ENCODE measurements at places on chromosomes 5 and 9. TPM values are rescaled to one million over a fixed set of nuclear protein-coding genes. Genes with fewer than 3 reads are reported as not detected.

GRCh38 chr9:38526591-38526990 lies 93.8 kb downstream of the ANKRD18A start:
- peaks cover 11% of the 10 kb centered on the region for H3K36me3 ChIP-seq
- no peak for DNase-seq
- H3K4me1 ChIP-seq, result no peaks in the 10 kb centered on the region
- no peaks in the 10 kb centered on the region for H3K27me3 ChIP-seq
- no peak overlapping the region for H3K27ac ChIP-seq

Gene ENTPD2
- total RNA-seq, result not detected

DNA sequence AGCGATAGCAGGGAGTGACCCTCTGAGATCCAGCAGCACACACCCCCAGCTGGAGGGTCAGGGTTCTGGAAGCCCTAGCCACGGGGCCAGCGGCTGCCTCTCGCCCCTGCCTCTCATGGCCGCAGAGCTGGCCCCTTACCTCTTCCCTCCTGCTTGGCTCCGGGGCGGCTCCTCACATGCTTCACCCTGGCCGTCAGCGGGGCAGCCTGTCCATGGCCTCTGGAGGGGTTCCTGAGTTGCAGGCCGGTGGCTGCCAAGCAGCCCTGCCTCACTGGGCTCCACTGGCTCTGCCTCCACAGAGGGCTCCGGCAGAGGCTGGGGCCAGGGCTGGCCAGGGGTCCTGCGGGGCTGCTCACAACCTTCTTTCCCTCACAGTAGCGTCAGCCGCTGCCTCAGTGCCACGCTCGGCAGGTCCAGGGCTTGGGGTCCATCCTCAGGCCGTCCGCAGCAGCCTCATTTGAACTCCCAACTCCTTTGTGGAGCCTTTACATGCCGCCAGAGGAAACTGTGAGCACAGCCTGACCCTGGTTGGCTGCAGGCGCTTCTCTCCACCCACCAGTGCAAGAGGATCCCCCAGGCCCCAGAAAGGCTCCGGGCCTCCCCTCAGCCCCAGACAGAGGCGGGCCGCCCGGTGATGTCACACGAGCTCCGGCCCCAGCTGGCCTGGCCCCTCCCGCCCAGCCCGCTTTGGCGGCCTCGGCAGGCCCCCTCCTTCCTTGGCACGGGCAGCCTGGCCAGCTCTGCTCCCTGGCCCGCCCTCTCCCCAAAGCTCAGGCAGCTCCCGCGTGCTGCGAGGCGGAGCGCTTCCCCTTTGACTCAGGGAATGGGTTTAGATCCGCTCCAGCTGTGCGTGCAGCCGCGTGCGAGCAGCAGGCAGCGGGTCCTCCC lies at the start of gene ANGPTL2:
TSS of gene ANGPTL2 (minus strand) at position 460 of the 888 bp plus-strand sequence. CDS start 13,904 bp downstream, outside the sequence.
- peaks cover 43% of the 10 kb centered on the region for H3K27me3 ChIP-seq
- H3K4me1 ChIP-seq, result no peaks in the 10 kb centered on the region
- no peaks in the 10 kb centered on the region for H3K36me3 ChIP-seq
- no peak within 1 kb of the TSS for H3K27ac ChIP-seq
- H3K4me3 ChIP-seq, result peak within 1 kb of the TSS; percentile 15

- DNase-seq, result no peak
- H3K36me3 ChIP-seq, result peaks cover 1% of the 10 kb centered on the region
- H3K4me1 ChIP-seq, result no peaks in the 10 kb centered on the region
- no peaks in the 10 kb centered on the region for H3K27me3 ChIP-seq
- no peak overlapping the region for H3K4me3 ChIP-seq
- H3K27ac ChIP-seq, result no peak overlapping the region
These were observed 821.2 kb downstream of the PTPRD start for GRCh38 chr9:9791611-9792010.

- H3K27ac ChIP-seq, result no peak overlapping the region
- H3K4me3 ChIP-seq, result no peak overlapping the region
- H3K36me3 ChIP-seq, result no peaks in the 10 kb centered on the region
- H3K4me1 ChIP-seq, result peaks cover 22% of the 10 kb centered on the region
- no peak for DNase-seq
These were observed 61.8 kb downstream of the KDM4C start for GRCh38 chr9:6819529-6819928.

DNA sequence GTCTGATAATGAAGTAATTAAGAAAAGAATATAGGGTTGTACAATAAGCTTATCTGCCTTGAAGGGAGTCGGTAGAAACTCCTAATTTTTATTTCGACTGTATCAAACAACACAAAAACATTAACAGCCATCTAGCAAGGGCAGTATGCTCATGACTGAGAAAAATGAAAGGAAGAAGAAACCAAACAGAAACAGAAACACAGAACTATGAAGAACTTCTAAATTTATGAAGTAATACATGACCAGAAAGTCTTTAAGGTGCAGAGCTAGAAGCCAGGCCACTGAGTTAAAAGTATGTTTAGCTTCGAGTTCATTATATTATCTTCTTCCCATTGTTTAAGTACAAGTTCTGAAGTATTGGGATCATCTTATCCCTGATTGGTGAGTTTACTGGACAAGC lies 367.3 kb upstream of the C9orf72 start:
- H3K4me3 ChIP-seq, result no peak overlapping the region
- no peaks in the 10 kb centered on the region for H3K4me1 ChIP-seq
- H3K36me3 ChIP-seq, result no peaks in the 10 kb centered on the region
- no peak for DNase-seq
- no peaks in the 10 kb centered on the region for H3K27me3 ChIP-seq

Gene PCDH12
- 1.3 TPM for total RNA-seq

DNA sequence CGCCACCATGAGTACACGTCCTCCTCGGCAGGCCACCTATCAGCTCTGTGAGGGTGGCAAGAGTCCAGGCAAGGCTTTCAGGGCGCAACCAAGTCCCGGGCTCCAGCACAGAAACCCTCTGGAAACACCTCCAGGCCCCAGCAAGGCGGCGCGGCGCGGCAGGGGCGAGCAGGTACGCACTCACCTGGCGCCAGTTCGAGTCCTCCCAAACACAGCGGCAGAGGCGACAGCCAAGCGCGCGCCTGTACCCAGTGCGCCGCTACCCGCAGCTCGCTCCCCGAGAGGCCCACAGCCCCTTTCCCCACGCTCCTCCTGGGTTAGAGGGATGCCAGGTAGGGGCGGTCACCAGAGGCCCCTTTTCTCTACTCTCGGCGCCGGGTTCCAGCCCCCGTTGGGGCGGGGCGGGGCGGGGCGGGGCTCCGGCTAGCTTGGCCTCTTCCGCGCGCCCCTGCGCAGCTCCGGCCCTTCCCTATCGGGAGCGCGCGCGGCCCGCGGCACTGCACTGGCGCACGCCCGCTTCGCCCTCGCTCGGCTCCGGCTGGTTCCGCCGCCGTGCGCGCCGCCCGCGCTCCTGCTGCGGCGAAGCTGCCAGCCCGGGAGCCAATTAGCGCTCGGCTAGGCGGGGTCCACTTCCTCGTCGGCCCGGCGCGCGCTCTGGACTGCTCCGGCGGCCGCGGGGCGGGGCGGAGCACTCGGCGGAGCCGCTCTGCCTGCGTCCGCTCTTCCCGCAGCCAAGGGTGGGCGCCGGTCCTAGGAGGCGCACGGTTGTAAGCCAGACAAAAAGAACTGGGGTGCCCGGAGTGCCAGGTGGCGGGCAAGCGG lies at the start of the genes NMRK1 and OSTF1:
TSS of gene NMRK1 (minus strand) at position 332 of the 822 bp plus-strand sequence. CDS start 5,040 bp downstream, outside the sequence.
TSS of gene OSTF1 (plus strand) at position 691 of the 822 bp plus-strand sequence. CDS start 179 bp downstream, outside the sequence.
- peaks cover 61% of the 10 kb centered on the region for H3K4me1 ChIP-seq
- peak; percentile 98 for DNase-seq
- peak within 1 kb of the TSS; percentile 91 for H3K27ac ChIP-seq
- H3K36me3 ChIP-seq, result peaks cover 21% of the 10 kb centered on the region
- H3K4me3 ChIP-seq, result peak within 1 kb of the TSS; percentile 98

- H3K27me3 ChIP-seq, result peaks cover 12% of the 10 kb centered on the region
- H3K36me3 ChIP-seq, result no peaks in the 10 kb centered on the region
- H3K27ac ChIP-seq, result no peak overlapping the region
- no peak overlapping the region for H3K4me3 ChIP-seq
- H3K4me1 ChIP-seq, result no peaks in the 10 kb centered on the region
These were observed 28.0 kb upstream of the CCNG1 start for GRCh38 chr5:163409384-163409783.

- H3K36me3 ChIP-seq, result peaks cover 10% of the 10 kb centered on the region
- H3K4me1 ChIP-seq, result no peaks in the 10 kb centered on the region
- no peak overlapping the region for H3K27ac ChIP-seq
These were observed 18.1 kb downstream of the MYMK start for GRCh38 chr9:133506653-133507038.

- H3K27ac ChIP-seq, result no peak overlapping the region
- H3K4me3 ChIP-seq, result no peak overlapping the region
- H3K27me3 ChIP-seq, result peaks cover 5% of the 10 kb centered on the region
- DNase-seq, result no peak
These were observed 41.9 kb downstream of the LIX1 start for GRCh38 chr5:97100476-97100875.

DNA sequence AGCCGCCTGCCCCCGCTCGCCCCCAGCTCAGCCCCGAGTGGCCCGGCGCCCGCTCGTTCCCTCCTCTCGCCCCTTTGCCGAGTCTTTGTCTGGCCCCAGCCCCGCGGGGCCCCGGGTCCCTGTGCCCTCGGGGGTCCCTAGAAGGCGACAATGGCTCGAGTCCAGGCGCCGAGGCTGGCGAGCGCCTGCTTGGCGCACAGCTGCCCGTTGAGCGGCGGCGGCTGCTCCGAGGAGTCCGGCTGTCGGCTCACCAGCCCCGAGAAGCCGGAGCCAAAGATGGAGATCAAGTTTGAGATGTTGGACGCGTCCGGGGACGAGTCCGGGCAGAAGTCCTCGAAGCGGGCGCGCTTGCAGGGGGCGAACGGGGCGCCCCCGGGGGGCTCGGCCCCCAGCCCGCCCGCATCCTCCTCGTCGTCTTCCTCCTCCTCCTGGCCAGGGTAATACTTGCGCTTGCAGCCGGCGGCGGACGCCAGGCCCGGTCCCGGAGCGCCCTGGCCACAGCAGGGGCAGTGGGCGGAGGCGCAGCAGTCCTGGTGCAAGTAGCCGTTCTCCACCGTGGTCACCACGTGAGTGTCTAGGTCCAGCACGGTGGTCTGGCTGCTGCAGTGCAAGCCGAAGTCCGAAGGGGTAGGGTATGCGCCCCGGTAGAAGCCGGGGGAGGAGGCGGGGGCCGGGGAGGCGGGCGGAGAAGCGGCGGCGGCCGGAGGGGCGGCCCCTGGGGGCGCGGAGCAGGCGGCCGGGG lies 1.2 kb downstream of the IER5L start:
- DNase-seq, result no peak
- no peaks in the 10 kb centered on the region for H3K36me3 ChIP-seq
- no peak overlapping the region for H3K27ac ChIP-seq
- peak overlapping the region; percentile 88 for H3K4me3 ChIP-seq
- H3K4me1 ChIP-seq, result no peaks in the 10 kb centered on the region

Gene PLAC8L1
- total RNA-seq, result not detected

- DNase-seq, result no peak
- peaks cover 8% of the 10 kb centered on the region for H3K27me3 ChIP-seq
- H3K4me1 ChIP-seq, result no peaks in the 10 kb centered on the region
These were observed 108.4 kb downstream of the MED10 start for GRCh38 chr5:6269925-6270324.

- no peak for DNase-seq
- no peak overlapping the region for H3K27ac ChIP-seq
- H3K36me3 ChIP-seq, result peaks cover 6% of the 10 kb centered on the region
- H3K4me3 ChIP-seq, result no peak overlapping the region
- peaks cover 7% of the 10 kb centered on the region for H3K4me1 ChIP-seq
These were observed 39.6 kb downstream of the DMAC1 start for GRCh38 chr9:7760014-7760415.

DNA sequence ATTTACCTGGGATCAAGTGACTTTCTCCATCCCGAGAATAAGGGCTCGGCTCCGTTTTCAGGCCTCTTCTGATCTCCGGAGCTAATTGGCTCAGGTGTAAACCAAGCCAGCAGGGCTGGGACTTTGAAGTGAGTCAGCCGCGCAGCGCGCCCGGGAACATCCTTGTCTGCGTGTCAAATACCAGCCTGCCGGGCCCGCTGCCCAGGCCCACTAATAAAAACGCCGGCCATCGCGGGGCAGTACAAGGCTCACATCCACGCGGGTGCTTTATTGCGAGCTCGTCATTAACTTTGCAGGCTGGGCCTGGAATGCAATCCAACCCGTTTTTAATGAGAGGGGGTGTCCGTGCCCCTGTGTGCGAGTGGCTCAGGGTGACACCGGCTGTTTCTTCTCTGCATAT lies 416.8 kb downstream of the IRX2 start:
- no peak overlapping the region for H3K4me3 ChIP-seq
- H3K27ac ChIP-seq, result no peak overlapping the region
- H3K36me3 ChIP-seq, result no peaks in the 10 kb centered on the region
- no peak for DNase-seq
- no peaks in the 10 kb centered on the region for H3K4me1 ChIP-seq

GRCh38 chr9:97176206-97176605 lies 131.3 kb upstream of the CCDC180 start:
- peaks cover 13% of the 10 kb centered on the region for H3K27me3 ChIP-seq
- peaks cover 13% of the 10 kb centered on the region for H3K36me3 ChIP-seq
- H3K4me3 ChIP-seq, result no peak overlapping the region
- H3K4me1 ChIP-seq, result no peaks in the 10 kb centered on the region
- H3K27ac ChIP-seq, result no peak overlapping the region
- no peak for DNase-seq

DNA sequence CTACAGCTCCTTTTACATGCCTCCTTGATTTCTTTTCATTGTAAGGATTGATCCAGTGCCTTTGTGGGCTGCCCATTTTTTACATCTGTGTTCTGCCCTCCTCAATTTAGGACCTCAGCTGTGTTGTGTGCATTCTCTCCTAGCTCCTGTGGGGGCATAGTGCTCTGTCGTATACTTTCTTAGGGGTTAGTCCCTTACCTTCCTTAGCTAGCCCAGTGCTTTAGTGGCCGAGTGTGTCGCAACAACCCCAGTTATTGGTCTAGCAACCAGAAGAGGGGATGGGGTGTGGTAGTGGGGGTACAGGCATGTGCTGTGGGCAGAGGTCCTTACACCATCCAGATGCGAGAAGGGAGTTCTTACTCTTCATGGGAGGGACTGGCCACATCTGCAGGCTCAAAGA lies 12.1 kb downstream of the MTRR start:
- H3K27ac ChIP-seq, result peak overlapping the region; percentile 68
- H3K4me1 ChIP-seq, result peaks cover 50% of the 10 kb centered on the region
- H3K36me3 ChIP-seq, result peaks cover 46% of the 10 kb centered on the region
- no peak for DNase-seq
- H3K27me3 ChIP-seq, result no peaks in the 10 kb centered on the region

- no peaks in the 10 kb centered on the region for H3K36me3 ChIP-seq
- peaks cover 14% of the 10 kb centered on the region for H3K27me3 ChIP-seq
- no peak overlapping the region for H3K27ac ChIP-seq
- no peak for DNase-seq
- H3K4me3 ChIP-seq, result no peak overlapping the region
These were observed 92.2 kb downstream of the KLF4 start for GRCh38 chr9:107397076-107398044.

- H3K4me3 ChIP-seq, result no peak overlapping the region
- no peaks in the 10 kb centered on the region for H3K36me3 ChIP-seq
- H3K27ac ChIP-seq, result no peak overlapping the region
- H3K4me1 ChIP-seq, result no peaks in the 10 kb centered on the region
- DNase-seq, result no peak
- no peaks in the 10 kb centered on the region for H3K27me3 ChIP-seq
These were observed 14.9 kb downstream of the TJP2 start for GRCh38 chr9:69188975-69189374.

Gene CAST
- total RNA-seq, result 101 TPM

Data from natural killer cell treated with Interleukin-12 subunit alpha and Interleukin-12 subunit beta and Interleukin-15 and Interleukin-18, amount 100 ng/mL, for 72 hours (primary cell).